IPS DF 19.7 (cell line): ENCODE measurements at places on chromosomes 16 and 17.

- DNase-seq: no peak
These were observed 86.2 kb downstream of the TOX3 start for GRCh38 chr16:52460639-52461178.

- DNase-seq: no peak
These were observed 50.7 kb upstream of the RPL38 start for GRCh38 chr17:74152591-74153455.

- DNase-seq: no peak
These were observed 81.0 kb upstream of the TOB1 start for GRCh38 chr17:50946891-50947781.

GRCh38 chr16:2976673-2977072 is 3.6 kb downstream of the PKMYT1 start:
- DNase-seq: no peak

DNA sequence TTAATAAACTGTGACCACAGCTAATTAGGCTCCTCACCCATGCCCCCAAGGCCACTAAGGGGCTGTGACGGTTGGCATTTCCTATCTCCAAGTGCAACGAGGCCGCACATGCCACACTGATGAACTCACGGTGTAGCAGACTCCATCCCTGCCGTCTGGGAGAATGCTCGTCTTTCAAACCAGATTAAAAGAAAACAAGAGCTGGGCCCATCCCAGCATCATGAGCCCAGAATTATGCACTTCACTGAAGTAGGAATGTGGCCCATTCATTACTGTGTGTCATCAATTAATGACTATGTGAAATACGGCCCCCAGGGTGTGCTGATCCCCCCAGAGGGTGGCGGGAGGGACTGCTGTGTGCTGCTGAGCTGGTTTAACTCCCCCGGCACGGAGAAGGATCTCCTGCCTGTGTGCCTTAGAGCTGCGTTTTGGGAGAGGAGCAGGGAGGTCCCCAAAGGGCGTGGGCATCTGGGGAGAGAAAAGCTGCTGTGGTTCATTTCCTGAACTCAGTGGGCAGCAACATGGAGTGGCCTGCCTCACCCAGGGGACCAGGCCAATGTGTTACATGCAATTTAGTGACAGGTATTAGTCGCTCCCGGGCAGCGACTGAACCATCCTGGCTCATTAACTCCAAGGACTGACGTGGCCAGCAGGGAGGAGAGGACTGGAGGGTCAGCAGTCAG is 194.5 kb downstream of the FOXL1 start:
- DNase-seq: no peak

DNA sequence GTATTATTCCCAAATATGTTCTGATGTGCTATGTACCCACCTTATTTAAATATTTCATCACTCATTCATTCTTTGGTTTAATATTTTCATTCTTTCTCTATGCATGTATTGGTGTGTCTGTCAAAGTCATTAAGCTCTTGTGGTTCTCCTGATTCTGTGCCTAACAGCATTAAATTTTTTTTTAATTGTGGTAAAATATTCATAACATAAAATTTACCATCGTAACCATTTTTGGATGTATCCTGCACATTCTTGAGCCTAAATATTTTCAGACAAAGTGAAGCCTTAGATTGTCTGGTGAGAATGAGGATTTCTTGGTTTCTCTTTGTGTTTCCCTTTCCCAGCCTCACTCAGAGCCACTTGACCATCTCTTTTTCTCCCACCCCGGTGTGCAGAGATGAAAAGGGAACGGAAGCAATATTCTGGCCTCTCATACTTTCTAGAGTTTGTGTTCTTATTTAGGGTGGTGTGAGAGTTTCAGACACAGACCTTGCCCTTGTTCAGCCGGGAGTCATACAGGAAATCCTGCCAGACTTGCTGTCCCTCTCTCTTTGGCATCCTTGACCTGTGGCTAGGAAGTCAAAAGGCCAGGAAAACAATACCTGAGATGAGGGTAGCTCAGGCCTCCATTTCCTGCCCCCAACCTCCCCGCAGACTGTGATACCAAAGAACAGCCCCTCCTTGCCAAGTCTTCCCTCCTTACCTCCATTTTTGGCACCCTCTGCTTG is 4.9 kb downstream of the CCL5 start:
- no peak for DNase-seq
